Left cardiac atrium (tissue), 4 donors: ENCODE measurements at places on chromosomes 2 and 18.

DNA sequence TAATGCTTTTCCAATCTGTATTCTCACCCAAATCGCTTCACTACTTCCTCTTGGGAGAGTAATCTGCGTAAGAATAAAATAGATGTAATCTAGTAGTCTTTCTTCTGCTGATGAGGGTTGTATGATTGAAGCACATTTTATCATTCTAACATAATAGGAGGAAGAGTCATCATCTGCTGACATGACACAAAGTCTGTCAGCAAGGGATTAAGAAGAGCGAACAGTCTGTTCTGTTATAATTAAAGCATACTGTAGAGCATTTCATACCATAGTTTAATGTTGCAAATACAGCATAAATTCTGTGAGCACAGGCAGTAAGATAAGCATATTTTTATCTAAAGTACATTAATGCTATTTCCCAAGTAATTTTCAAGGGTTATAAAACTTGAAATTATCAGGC lies 10.4 kb downstream of the SLC25A52 start:
- DNase-seq: no peak

DNA sequence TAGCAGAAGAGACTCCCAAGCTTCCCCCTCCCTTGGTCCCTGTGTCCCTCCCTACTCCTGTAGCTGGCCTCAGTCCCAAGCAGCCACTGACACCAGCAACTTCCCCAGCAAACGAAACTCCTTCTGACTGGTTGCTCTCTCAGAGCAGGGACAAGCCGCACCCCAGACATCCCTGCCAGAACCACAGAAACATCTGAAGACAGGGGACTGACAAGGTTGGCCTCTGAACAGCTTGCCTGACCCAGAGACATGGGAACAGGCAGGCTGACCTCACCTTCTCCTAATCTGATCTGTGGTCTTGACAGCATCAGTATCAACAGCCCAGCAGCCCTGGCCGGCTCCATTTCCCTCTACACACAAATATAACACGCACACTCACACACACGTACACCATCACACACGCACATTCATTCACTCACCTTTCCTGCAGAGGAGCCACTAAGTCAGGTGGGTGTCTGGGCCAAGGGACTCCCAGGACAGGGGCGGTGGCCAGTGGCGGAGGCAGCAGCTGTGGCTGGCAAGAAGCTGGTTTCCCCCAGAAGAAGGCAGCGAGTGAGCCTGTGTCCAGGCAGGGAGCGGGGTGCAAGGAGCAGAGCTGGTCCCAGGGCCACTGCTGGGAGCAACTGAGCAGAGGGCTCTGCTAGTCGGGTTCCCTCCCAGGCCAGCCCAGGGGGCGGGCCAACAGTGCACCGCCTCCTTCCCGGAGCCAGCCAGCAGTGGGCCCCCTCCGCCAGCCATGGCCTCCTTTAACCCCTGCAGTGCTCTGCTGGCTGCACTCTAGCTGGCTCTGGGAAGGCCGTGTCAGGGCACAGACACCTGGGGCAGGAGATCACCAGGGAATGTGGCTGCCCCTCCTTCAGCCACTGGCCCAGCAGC lies 59.1 kb downstream of the TNS1 start:
- DNase-seq: peak; percentile 88

DNA sequence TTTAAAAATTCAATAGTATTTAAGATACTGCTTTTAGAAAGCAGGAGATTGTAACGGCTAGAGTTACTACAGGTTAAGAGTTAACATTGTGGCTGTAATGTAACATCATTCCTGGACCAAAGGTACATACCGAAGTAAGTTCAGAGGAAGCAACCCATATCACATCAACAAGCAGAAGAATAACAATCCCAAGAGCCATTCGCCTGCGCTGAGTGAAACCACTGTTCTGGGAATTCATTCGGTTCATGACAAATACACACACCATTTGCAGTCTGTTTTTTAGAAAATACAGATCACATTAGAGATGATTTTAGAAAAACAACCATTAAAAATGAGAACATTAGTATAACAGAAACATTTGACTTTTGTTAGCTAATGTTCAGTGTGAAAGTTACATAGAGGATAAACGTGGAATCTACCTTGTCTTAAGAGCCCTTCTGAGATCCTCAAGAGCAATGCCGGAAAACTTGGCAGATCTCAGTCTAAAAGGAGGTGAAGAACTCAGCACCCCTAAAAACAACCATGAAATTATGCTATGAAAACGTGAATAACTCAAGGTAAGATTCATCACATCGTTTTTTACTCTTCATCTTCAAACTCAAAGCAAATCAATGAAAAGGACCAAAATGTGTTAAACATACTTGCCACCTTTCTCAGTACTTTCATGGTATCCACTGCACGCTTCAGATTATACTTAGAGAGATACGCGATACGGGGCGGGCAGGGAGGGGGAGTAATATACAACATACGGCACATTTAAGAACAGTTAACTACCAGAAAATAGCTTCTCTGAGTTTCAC lies 1.2 kb downstream of the SLC35F5 start:
- no peak for DNase-seq

GRCh38 chr2:136344339-136344738 lies 226.4 kb upstream of the CXCR4 start:
- DNase-seq: no peak

GRCh38 chr2:23273786-23274185 lies 111.2 kb upstream of the KLHL29 start:
- no peak for DNase-seq
